ENCODE measurements at places on chromosomes 6 and 20.
A peak's percentile ranks its signal among the peaks of the same experiment; 100 is the strongest.

DNA sequence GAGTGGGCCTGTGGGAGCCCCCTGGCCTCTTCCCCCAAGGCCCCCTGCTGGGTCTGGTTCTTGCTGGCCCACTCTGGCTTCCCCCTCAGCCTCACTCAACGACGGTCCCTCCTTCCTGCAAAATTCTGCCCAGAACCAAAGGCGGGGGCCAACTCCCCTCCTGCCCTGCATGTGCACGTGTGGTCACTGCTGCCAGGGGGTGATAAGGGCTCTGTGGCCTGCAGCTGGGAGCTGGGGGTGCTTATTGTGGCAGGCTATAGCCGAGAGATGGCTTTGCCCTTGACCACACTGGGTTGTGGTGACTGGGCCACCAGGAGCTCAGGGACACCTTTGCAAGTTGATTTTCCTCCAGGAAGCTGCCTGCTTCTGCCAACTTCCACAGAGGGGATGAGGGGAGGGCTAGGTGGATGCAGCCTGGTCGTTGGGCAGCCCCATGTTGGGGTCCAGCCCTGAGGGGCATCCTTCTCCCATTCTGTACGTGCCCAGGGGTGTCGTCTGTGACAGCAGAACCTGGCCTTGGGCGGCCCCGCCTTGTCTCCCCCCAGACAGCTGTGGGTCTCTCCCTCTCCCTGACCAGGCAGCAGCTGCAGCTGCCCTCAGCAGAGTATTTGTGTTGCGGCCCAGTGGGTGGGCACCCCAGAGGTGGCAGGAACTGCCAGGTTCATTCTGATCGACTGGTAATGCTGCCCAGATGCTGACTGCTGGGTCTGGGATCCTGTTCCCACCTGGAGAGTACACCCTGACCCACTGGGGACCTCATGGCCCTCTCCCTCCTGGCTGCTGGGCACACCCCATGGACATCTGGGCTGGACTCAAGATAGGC, 5.6 kb downstream of the TCEA2 start:
- DNase-seq, result no peak

DNA sequence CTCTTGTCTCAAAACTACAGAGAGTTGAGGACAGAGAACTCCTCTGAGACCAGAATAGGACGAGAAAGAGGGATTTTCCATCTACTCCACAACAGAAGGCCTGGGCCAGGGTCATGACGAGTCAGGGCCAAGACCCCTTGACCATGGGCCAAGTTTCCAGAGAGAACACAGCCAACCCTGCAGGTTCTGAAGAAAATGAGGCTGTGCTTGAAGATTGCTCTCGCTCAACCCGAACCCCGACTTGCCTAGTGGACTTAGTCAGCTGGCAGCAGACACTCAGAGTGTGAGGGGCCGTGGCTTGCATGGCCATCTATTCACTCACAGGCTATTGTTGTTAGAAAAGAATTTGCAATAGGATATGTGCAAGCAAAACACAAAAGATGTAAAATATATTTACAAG, 54.5 kb downstream of the TMEM242 start:
- no peak for DNase-seq

DNA sequence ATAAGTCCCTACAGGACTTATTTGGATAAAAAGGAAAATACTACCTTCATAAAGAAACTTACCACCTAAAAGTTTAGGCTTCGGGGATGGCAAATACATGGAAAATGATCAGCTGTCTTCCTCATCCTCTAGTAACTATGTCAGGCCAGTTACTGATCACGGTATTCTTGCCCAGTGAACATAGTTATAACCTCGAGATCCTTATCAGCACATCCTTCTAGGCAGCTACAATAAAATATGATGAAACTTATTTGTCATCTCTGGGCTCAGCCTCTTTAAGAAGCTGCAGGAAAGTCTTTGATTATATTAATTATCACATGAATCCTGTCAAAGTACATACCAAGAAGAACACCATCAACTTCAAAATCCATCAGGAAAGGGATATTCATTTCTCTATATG, 41.8 kb downstream of the SF3B5 start:
- no peak for DNase-seq

DNA sequence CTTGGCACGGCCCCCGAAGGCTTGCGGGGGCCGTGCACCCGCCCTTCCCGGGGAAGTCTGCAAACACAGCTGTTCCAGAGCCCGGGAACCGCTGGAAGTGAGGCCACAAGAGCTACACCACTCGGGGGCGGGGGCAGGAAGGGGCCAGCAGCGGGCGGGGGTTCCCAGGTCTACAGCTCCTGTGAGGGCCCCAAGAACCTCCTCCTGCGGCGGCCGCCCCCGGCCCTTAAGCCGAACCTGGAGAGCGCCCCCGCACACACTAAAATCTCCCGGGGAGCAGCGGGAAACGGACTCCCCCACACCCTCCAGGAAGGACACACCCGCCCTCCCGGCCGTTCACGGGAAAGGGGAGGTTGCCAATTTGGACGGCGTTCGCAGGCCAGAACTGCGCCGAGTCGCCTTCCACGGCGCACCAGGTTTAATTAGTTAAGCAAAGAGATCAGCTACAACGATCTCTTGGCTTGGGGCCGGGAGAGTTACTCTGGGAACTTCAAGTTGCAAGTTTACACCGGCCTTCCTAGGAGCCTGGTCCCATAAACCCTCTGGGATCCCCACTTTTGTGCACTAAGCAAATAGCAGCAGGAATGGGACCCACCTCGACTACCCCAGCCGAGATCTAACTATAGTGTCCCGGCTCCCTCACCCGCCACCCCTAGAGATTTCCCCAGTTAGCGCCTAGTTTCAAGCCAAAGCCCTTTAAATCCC, 1.7 kb downstream of the JAG1 start:
- DNase-seq, result peak; percentile 19

DNA sequence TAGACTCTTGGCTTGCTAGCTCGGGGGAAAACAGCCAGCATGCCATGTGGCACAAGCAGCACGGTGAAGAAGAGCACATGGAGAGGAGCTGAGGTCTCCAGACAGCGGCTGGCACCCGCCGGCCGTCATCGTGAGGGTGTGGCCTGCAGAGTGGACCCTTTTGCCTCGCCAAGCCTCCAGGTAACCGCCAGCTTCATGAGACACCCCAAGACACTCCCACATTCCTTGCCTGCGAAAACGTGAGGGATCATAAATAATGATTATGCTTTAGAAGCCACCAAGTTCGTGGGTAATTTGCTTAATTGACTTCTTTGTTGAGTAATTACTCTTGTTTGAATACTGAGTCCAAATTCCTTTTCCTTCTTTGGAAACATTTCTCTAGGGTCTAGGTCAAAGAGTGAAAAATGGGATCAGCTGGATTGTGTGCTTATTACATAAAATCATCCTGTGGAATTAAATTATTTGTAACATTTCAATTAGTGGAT, 23.2 kb downstream of the FAM50B start:
- no peak for DNase-seq

GRCh38 chr6:79215213-79215824, 19.2 kb downstream of the HMGN3 start:
- DNase-seq, result no peak

DNA sequence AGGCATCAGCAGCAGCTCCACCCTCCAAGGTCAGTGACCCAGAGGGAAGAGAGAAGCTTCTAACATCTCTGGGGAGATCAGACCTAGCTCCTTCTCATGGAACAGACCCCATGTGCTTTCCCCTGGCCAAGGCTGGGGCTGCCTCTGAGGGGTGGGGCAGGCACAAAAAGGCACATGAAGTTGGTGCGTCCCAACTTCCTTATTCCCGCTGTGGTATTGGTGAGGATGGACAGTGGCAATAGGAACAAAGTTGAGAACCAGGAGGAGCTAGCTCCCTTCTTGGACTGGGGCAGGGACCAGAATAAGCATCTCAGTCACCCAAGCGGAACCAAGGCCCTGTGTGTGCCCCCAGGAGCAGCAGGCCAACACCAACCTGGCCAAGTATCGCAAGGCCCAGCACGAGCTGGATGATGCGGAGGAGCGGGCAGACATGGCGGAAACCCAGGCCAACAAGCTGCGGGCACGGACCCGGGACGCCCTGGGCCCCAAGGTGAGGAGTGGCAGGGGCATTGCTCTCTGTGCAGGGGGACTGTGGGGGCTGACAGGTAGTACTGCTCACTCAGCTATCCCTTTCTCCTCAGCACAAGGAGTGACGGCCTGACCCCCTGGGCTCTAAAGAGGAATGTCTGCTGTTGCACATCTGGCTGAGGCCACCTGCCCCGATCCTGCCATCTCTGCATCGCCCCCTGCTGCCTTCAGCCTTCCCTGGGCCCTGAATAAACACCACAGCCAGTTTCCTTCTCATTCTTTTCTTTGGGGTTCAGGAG, 46.1 kb downstream of the MYH7B start:
- DNase-seq, result peak; percentile 65

DNA sequence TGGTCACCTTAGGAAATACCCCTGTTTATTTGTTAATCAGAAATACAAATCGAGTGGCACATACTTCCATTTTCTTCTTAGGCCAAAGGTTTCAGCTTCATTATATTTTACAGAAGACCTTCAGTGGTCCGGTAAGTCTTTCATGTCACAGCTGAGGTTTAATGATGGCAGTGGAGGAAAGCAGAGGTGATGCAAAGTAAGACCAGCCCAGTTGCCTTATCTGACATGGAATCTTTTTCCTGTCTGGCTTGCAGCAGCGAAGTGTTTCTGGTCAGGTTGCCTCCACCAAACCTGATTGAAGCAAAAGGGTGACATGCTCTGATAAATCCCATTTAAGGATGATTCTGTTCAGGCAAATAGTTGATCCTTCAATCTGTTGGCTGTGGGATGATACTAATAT, 100.0 kb downstream of the PRDM1 start:
- no peak for DNase-seq

- DNase-seq, result no peak
These were observed 123.1 kb upstream of the STXBP5 start for GRCh38 chr6:147081076-147081609.

GRCh38 chr6:122408240-122408639, 8.8 kb downstream of the HSF2 start:
- no peak for DNase-seq

DNA sequence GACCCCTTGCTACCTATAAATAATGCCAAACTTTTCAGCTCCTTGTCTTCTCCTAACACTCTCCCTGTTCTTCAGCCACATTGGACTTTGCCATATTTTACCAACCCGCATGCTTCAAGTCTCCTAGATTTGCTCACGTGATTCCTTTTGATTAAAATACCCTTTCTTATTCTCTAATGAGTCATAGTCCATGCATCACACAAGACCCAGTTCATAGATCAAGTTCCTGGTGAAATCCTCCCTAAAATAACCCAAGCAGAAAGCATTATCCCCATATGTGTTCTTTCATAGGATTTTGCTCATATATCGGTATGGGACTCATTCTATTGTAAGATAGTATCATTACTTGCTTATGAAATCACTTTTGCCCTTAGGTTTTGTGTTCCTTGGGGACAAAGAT, 108.9 kb upstream of the STXBP5 start:
- DNase-seq, result no peak

GRCh38 chr20:21396599-21397340, 556 bp downstream of the NKX2-4 start:
- peak; percentile 42 for DNase-seq

GRCh38 chr20:37406010-37406998, 60.4 kb downstream of the SRC start:
- peak; percentile 92 for DNase-seq

- DNase-seq, result no peak
These were observed 5.6 kb downstream of the BRD2 start for GRCh38 chr6:32974016-32974333.

DNA sequence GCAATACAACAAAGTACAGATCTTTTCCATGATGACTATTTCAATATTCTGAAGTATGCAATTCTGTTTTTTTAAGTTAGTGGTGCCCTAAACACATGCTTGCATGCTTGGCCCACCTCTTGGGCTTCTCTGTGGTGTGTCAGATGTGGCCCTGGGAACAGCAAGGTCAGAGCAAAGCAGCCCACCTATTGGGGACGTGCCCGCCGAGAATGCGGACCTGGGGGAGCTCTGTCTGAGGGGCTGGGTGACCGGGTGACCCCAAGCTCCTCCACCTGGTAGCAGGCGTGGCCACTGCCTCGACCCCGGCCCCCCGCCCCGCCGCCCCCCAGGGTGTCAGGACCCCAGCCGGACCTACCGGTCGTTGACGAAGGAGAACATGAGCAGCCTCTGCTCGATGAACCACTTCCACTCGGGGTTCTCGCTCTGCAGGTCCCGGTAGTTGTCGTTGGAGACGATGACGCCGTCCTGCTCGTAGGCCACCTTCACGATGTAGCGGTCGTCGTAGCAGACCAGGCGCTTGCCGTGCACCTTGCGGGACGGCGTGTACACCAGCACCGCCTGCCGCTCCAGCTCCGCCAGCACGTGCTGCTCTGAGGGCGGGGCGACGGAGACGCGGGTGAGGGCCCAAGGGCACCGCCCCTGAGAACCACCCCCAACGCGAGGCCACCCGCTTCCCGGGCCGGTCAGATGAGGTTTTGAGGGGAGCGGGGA, 28.3 kb downstream of the ZC3H12D start:
- no peak for DNase-seq

DNA sequence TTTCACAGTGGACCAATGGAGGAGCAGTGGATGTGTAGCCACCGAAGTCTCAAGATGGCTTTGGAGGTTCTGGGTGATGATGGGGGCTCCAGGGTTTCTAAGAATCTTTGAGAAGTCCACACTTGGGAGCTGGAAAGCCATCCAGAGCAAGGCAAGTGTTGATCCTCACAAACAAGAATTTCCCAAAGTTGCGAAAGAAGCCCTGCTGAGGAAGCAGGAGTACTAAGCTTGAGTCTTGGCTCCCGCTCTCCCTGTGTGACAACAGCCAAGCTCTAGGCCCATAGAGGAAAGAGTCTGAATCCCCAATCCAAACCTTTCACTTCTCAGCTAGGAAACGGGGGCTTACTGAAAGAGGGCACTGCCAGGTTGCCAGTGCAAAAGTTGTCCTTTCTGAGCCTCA, 106.0 kb downstream of the EDN3 start:
- DNase-seq, result no peak

DNA sequence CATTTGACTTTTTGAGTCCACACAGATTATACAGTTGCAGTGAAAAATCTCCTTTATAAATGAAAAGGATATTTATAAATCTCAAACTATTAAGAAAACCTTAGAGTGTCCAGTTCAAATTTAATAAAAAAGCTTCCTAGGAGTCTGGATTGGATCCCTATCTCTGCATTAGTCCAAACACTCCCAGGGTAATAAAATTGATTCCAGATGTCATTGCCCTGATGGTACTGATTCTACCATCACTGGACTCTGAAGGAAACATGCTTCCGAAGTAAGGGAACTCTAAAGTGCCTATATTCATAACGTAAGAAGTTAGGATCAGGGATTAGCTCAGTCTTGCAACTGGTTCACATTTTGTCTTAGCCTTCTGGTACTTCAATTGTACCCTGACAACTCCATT, 1325.1 kb upstream of the MAP3K7 start:
- no peak for DNase-seq

DNA sequence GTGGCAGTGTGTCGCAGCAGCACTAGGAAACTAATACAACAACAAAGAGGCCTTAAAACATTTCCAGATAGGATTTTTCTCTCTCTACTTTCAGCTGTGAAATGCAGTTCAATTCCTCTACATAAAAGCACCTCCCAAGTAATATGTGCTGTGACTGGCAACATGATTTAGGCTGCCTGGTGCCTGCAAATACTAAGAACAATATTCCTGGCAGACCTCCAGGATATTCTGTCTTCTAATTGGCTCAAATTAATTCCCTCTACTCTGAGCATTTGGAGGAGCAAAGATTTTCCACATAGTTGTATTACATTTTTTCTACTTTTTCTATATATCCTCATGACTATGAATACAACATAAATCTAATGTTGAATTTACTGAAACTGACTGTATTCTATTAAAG, 33.2 kb downstream of the SCGN start:
- no peak for DNase-seq

- DNase-seq, result no peak
These were observed 105.6 kb downstream of the BTBD3 start for GRCh38 chr20:12023194-12023795.
